Stimulated activated CD4-positive, alpha-beta T cell treated with anti-CD3 and anti-CD28 coated beads, Interleukin-1b, Interleukin-23, amount 100 ng/mL, for 1 hour (primary cell): ENCODE measurements at places on chromosomes 7 and 10.

- DNase-seq, result no peak
Measured at GRCh38 chr10:69766161-69766910, 35.4 kb upstream of the COL13A1 start.

- DNase-seq, result no peak
Measured at GRCh38 chr7:130985361-130985760, 251.4 kb upstream of the KLF14 start.

DNA sequence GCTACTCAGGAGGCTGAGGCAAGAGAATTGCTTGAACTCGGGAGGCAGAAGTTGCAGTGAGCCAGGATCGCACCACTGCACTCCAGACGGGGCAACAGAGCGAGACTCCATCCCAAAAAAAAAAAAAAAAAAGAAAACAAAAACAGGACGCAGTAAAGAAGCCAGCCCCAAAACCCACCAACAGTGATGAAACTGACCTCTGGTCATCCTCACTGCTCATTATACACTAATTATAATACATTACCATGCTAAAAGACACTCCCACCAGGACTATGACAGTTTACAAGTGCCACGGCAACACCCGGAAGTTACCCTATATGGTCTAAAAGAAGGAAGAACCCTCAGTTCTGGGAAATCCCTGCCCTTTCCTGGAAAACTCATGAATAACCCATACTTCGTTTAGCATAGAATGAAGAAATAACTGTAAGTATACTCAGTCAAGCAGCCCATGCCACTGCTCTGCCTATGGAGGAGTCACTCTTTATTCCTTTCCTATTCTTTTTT, 40.0 kb upstream of the EIF4H start:
- DNase-seq, result no peak

DNA sequence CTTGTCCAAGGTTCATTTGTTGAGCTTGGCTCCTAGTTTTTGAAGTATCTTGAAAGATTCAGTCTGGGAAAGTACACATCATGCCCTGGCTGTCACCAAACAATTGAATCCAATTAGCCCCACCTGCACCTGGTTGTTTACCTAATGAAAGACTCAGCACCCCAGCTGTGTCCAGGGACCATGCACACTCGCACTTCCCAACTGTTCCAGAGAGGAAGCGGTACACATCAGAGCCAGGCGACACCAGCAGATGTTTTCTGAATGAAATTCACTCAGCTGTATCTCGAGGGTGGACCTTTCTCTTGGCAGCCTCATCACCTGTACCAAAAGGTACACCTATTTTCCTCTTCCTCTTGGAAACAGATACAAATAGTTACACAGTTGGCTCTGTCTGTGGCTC, 216.4 kb upstream of the LRGUK start:
- no peak for DNase-seq

DNA sequence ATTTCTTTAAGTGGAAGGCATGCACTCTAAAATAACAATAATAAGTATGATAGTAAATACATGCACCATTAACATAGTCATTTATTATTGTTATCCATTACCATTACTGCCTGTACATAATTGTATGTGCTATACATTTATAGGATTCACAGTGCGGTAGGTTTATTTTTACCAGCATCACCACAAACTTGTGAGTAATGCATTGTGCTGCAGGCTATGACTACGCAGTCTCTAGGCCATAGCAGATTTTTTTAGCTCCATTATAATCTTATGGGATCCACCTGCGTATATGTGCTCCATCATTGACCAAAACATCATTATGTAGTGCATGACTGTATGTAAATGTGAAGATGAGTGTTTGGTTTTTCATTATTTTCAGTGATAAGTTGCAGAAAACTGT, 160.0 kb downstream of the LRRC4 start:
- DNase-seq, result no peak

- no peak for DNase-seq
Measured at GRCh38 chr10:13732465-13732881, 145.7 kb downstream of the PRPF18 start.

DNA sequence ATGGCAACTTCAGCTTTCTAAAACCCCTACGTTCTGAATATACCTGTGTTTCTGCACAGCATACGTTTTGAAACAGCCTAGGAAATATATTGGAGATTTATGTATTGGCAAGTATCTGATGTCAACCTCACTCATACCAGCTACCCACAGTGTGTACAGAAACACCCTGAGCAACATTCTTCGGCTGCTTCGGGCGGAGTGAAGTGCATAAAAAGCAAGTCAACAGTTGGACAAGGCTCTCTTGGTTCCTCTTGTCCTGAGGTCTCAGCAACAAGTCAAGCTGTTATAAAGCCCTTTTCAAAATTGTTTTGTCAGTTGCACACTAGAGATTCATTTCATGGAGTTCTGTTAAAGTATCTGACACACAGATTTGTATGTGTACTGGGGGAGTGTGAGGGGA, 40.0 kb upstream of the PAPSS2 start:
- DNase-seq, result no peak

- DNase-seq, result no peak
Measured at GRCh38 chr7:124168616-124169015, 135.7 kb upstream of the TMEM229A start.

GRCh38 chr10:83917537-83918506, 221.5 kb upstream of the GHITM start:
- DNase-seq, result no peak

- no peak for DNase-seq
Measured at GRCh38 chr10:132988988-132989387, 46.6 kb upstream of the CFAP46 start.

DNA sequence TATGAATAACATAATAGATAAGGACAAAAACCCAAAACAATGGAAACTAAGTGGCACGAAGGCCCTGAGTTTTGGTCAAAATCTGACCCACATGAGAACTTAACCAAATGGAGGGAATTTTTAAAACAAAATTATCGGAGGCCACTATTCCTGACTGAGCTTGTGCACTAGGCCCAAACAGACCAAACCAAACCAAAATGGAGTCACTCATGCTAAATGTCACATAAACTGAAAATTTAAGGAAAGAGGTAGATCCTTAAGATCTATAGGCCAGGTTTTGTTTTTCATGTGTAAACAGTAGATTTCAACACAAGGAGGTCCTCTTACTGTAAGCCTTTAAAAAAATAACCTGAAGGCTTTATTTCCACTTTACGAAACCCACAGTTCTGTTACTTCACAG, 3.8 kb upstream of the ZNF92 start:
- no peak for DNase-seq

DNA sequence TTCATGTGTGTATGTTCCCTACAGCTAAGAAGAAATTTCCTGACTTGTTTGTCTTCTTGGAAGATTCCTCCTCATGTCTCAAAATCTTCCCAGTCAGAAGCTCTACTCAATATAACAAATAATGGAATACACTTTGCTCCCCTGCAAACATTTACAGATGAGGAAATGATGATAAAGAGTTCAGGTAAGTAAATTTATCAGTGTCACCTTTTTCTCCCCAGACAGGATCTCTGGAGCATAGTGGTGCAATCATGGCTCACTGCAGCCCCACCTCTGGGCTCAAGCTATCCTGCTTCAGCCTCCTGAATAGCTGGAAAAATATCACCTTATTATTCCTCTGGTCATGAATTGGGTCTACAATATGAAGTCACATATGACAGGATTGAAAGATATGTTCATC, 25.5 kb downstream of the ACADSB start:
- DNase-seq, result no peak

- no peak for DNase-seq
Measured at GRCh38 chr7:104779888-104780287, 234.1 kb upstream of the KMT2E start.

- no peak for DNase-seq
Measured at GRCh38 chr10:89645742-89646172, 715 bp upstream of the PANK1 start.

DNA sequence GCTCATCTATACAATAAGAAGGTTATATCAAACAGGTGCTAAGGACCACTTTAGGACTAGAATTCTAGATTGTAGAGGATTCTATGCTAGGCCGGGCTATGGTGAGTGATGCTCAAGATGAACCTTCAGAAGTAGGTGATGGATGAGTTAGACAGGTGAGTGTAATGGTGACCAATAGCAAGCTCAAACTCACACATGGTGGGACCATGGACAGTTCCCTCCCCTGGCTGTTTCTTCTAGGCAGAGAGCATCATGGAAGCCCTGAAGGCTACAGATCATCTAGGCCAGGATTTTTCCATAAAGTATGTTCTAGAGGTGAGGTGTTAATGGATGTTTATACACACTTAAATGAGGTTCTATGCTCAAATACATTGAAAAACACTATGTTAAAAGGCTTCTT, 162.2 kb upstream of the WDR11 start:
- DNase-seq, result no peak

DNA sequence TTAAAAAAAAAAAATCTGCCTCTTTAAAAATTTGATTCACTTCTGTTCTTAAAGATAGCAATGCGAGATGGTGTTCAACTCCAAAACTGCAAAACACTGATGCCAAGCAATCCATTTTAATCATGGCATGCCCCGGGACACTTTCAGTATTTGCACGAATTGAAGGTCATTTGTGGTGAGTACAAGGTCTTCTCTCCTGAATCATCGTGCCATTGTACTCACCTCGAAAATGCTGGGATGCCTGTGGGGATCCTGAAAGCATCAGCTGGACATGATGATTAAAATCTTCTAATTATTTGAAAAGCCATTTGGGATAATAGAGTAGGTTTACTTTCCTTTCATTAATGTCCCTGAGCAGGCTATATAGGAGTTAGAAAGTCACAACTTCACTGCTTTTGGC, 125.1 kb upstream of the NRP1 start:
- DNase-seq, result no peak

GRCh38 chr10:43151371-43151770, 13.1 kb downstream of the CSGALNACT2 start:
- DNase-seq, result no peak

- DNase-seq, result no peak
Measured at GRCh38 chr7:72196176-72196575, 216.0 kb downstream of the CALN1 start.

GRCh38 chr10:13390604-13391522, 42.8 kb upstream of the SEPHS1 start:
- no peak for DNase-seq

DNA sequence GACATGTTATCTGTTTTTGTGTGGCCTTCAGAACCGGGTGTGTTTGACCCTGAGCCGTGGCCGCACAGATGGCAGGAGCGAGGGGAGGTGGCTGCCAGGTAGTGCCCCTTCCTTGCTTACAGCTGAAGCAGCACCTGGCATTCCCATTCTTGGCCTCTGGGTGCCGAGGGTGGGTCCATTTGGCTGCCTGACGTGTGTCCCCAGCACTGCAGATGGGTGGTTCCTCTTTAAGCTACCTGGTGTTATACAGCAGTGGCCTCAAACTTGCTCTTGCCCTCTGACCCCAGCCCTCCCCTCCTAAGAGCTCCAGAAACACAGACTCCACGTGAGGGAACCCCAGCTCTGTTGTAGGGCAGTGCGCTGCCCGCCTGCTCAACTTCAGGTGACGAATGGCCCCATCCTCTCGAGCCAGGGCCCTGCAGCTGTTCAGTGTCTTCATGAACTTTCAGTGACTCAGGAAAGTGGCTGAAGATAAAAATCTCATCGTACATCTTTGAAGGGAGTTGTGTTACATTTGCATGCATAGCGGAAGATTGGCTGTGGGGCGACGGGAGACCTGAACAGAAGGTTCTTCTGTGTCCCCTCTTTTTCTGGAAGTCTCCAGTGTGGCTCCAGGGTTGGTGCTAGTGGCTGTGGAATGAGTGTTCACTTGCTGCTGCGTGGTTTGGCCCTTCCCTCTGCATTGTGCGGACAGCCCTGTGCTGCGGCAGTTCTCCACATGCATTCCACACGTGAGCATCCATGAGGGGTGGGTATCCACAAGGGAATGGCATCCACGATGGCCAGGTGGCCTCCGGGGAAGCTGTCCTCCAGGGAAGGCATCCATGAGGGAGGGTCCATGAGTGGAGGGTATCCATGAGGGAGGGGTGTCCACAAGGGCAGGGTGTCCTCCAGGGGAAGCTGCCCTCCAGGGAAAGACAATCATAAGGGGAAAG, 91.6 kb downstream of the INPP5A start:
- DNase-seq, result no peak

- DNase-seq, result no peak
Measured at GRCh38 chr10:65032867-65033769, 1511.9 kb downstream of the REEP3 start.

- DNase-seq, result no peak
Measured at GRCh38 chr10:4240608-4241197, 455.7 kb upstream of the KLF6 start.

DNA sequence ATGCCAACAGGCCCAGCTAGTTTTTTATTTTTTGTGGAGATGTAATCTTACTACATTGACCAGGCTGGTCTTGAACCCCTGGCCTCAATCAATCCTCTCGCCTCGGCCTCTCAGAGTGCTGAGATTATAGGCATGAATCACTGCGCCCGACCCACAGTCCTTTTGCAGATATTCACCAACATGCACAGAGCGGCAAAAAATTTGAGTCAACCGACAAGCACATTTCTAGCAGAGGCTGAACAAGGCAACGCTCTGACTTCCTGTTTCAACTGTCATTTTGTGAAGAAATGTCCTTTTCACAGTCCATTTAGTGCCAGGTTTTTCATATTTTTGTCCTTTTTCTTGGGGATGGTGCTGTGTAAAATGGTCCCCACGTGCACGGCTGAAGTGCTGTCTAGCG, 71.1 kb upstream of the KAT6B start:
- no peak for DNase-seq

GRCh38 chr7:79376299-79377025, 77.0 kb downstream of the MAGI2 start:
- DNase-seq, result no peak
